ENCODE measurements at places on chromosomes 7 and 10.

DNA sequence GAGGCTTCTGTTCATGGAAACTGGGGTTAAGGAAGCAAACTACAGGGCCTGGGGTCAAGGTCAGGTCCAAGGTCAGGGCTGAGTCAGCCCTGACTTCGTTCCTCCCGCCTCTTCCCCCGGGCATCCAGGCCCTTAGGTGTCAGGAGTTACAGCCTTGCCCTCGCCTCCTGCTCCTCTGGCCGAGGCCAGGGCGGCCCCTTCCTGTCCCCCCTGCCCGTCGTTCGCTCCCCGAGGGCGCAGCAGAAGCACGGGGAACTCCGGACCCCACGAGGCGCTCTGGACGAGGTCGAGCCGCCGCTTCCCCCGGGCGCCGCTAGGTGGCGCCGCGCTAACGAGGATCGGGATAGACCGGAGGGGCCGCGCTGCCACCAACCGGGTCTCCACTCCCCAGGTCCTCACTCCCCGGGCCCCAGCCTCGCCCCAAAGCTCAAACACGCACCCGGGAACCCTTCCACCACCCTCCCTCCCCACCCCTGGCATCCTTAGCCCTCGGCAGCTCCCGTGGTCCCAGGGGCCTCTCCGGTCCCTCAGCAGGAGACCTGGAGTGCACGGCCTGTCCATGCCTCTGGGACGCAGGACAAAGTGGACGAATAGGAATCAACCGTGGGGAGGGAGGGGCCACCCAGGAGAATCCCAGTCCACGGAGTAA lies 59.2 kb upstream of the MYL10 start:
- peak; percentile 83 for DNase-seq

- no peak for DNase-seq
Measured at GRCh38 chr10:119770928-119771327, 45.1 kb downstream of the INPP5F start.

GRCh38 chr7:40839881-40840280 lies 705.1 kb downstream of the SUGCT start:
- no peak for DNase-seq

DNA sequence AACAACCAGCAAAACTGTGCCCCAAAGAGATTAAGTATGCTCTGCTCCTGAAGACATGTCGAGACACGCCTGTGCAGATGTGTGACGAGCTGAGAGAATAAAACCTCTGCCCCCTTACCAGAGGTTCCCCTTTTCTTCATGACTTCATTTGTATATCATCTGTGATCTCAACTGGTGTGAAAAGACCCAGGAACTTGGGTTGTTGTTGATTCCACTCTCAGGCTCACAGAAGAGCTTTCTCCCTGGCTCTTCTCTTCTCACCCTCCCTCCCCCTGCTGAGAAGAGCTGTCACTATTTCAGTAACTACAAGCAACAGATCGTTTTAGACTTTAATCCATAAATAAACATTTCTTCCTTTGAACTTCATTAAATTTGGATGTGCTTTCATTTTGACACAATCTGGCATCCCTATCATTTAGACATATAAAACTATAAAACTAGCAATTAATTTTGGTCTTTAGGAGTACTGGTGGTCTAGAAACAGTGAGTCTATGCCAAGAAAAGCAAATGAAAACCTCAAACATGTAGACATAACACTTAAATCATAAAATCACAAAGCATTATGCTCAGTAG lies 179.3 kb upstream of the FZD8 start:
- DNase-seq = peak; percentile 20

GRCh38 chr10:6729071-6729774 lies 149.1 kb upstream of the PRKCQ start:
- DNase-seq = no peak

DNA sequence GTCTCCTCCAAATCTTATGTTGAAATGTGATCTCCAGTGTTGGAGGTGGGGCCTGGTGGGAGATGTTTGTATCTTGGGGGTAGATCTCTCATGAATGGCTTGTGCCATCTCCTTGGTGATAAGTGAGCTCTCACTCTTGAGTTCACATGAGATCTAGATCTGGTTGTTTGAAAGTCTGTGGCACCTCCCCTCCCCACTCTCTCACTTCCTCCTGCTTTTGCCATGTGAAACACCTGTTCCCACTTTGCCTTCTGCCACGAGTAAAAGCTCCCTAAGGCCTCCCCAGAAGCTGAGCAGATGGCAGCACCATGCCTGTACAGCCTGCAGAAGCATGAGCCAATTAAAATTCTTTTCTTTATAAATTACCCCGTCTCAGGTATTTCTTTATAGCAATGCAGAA lies 23.5 kb downstream of the TMEM229A start:
- DNase-seq = no peak

- no peak for DNase-seq
Measured at GRCh38 chr7:39187130-39187529, 209.4 kb downstream of the POU6F2 start.

- peak; percentile 38 for DNase-seq
Measured at GRCh38 chr10:61941202-61941681, 39.7 kb downstream of the ARID5B start.

DNA sequence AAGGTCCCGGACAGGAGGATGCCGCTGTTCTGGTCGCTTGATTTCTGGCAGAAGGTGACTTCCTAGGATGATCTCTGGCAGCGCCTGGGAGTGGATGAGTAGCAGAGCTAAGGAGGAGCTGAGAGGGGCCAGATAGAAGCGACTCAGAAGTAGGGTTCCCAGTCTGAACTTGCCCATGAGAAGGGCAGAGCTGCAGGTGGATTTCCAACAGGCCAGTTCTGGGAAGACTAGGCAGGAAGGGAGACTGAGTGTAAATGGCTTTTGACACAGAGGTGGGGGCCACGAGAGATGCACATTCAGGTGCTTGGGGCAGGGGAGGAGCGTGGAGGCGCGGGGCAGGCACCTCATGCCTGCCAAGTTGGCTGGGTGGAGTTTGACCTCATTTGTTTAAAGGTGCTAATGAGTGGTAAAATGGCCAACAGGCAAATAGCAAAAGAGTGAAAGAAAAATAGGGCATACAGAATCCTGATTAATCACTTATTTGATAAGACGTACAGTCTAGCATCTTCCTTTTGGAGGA lies 58.8 kb downstream of the SHH start:
- DNase-seq = no peak

DNA sequence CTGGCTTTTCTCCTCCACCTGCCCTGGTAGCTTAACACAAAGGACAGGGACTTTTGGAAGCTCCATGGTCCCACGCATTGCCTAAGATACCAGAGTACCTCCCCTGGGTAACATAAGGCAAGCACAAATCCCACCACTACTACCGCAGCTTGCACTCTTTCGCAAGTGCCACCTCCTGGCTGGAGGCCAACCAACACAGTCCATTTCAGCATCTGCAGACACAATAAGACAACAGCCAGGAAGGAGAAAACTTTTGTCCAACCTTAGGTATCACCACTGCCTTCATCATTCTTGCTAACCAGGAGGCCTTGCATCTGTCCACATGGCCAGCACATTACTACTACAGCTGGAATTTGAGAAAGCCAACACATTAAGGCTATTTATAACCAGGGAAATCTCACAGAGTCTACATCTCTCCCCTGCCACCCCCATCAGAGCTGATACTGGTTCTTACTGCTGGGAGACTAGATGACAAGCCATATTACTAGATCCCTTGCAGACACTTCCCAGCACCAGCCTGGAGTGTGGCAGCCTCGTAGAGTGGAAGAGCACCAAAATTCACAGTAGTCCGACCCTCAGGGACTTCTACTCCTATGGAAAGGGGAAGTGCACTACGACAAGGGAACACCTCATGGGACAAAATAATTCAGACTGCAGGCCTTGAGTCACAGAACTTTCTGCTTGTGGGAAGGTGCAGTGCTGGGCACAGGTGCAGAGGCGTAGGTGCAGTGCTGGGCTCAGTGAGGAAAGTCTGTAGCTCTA lies 39.8 kb upstream of the CDK13 start:
- DNase-seq = no peak

- no peak for DNase-seq
Measured at GRCh38 chr10:84826704-84827103, 498.3 kb downstream of the CCSER2 start.

DNA sequence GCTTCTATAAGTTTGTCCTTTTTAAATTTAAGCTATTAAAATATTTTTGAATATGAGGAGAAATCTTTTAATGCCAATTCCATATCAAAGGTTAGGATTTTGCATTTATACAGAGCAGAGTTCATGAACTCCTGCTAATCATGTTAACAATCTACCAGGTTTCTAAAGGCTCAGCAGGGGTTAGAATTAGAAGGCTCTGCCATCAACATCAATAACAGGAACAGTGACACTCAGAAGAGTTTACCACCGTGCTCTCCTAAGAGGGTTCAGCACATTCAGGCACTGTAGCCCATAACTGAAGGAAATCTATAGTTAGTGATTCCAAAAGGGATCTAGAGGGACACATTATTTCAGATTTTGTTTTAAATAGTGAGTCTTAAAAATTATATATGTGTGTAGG lies 100.1 kb downstream of the HOXA1 start:
- no peak for DNase-seq

DNA sequence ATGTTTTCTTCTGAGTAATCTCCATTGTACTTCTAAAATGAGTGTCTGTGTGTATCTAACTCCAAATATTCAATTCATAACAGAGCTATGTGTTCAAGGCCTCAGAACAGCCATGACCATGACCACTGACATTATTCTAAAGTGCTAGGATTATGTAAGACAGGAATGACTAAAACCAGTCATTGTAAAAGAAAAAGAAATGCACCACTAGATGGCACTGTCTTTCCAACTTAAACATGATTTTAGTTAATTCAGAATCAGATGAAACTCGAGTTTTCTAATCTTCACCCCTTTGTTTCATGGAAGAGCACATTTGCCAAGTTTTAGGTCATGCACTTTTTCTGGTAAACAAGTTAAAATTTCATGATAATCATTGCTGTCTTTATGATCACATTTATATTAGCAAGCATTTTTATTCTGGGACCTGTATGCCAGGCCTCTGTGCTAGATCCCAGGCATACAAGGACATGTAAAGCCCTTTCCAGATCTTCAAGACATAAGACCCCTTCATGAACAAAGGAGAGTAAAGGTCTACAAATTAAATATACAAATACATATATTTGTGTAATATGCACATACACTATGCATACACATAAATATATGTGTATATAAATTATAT lies 26.1 kb upstream of the RSU1 start:
- DNase-seq = peak; percentile 15

- DNase-seq = no peak
Measured at GRCh38 chr7:132687981-132688383, 111.7 kb upstream of the PLXNA4 start.

DNA sequence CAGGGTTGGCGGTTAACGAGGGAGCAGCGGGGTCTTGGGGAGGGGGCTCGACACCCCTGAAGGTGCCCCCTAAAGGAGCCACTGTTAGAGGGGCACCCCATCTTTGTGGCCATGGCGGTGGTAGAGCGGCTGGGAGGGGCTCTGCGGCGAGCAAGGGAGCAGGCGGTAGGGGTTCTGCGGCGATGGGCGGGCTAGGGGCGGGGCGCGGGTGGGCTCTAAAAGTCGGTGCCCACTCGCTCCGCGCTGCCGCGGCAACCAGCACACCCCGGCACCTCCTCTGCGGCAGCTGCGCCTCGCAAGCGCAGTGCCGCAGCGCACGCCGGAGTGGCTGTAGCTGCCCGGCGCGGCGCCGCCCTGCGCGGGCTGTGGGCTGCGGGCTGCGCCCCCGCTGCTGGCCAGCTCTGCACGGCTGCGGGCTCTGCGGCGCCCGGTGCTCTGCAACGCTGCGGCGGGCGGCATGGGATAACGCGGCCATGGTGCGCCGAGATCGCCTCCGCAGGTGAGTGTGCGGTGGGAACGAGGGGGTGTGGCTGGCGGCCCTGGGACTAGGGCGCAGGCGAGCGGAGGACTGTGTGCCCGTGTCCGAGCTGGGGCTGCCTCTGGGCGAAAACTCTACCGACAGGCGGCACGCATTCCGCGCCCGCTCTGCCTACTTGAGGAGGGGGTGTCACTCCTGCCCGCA lies at the start of gene MEST:
MEST (plus strand) TSS at position 245 of the 682 bp plus-strand sequence; CDS start at position 474, 229 bp downstream.
- no peak for DNase-seq

DNA sequence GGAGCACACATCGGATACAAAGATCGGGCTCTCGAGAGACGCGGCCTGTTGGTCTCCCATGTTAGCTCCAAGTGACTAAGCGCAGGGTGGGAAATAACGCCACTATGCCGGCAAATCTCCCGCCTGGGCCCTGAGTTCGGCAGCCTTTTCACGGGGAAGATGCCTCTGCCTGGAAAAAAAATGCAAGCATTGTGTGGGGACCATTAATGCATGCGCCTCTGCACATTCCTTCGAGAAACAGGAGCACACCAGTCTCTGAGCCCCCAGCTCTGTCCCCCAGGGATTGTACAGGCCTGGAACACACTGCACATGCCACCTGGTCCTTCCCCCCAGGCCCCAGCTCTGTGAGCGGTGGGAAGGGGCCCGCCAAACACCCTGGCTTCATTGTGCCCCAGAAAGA lies 44.1 kb downstream of the FBXW4 start:
- no peak for DNase-seq

GRCh38 chr10:86340176-86340990 lies 26.2 kb downstream of the GRID1 start:
- DNase-seq = no peak

- no peak for DNase-seq
Measured at GRCh38 chr10:11610166-11610825, 1.2 kb downstream of the USP6NL start.

GRCh38 chr7:157738066-157738460 lies 401.3 kb downstream of the DNAJB6 start:
- no peak for DNase-seq

- DNase-seq = no peak
Measured at GRCh38 chr10:35006836-35007235, 83.3 kb downstream of the CUL2 start.

GRCh38 chr7:107463139-107464078 lies 6.4 kb upstream of the GPR22 start:
- no peak for DNase-seq

GRCh38 chr7:132793474-132793873 lies 217.2 kb upstream of the PLXNA4 start:
- no peak for DNase-seq

- DNase-seq = no peak
Measured at GRCh38 chr10:21467633-21468032, 57.8 kb downstream of the SKIDA1 start.

- DNase-seq = no peak
Measured at GRCh38 chr10:50636618-50637579, 13.1 kb upstream of the SGMS1 start.

GRCh38 chr10:130923596-130923995 lies 387.9 kb downstream of the TCERG1L start:
- DNase-seq = no peak
